ENCODE measurements at places on chromosomes 5 and 9.
A peak's percentile ranks its signal among the peaks of the same experiment; 100 is the strongest.

- DNase-seq: no peak
Measured at GRCh38 chr5:147515269-147515668, 5.4 kb upstream of the DPYSL3 start.

DNA sequence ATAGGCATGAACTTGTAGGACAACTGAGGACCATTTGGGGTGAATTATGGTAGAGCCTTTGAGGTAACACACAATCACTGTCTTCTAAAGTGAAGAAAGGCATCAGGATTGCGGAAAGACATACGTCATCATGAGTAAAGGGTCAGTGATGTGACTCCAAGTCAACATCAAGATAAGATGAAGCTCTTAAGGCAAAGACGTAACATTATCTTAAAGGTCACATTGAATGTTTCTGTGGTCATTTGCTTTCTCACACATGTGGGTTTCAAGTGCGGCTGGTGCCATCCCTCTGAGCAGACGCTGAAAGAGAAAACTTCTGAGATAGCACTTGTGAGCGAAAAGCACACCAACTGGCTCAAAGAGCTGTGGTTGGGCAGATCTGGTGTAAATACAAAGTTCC is 63.3 kb upstream of the GRAMD2B start:
- no peak for DNase-seq

DNA sequence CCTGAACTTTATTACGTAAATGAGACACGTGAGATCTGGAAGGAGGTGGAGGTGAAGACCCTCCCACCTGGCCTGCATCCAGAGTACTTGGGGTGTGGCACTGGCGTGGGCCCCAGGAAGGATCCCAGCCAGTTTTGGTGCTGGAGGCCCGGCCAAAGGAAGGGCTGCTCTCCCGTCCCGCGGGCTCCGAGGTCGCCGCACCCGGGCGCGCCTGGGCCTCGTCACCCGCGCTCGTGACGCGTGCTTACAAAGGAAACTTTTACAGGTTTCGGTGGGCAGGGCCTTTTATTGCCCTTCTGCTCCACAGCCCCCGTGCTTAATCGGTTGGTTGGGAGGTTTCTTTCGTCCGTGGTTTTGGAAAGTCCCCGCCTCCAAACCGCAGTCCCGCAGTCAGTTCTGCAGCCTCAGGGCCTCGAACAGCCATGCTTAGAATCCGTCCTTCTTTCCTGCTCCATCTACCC is 29.2 kb downstream of the CDKN2A start:
- DNase-seq: no peak

DNA sequence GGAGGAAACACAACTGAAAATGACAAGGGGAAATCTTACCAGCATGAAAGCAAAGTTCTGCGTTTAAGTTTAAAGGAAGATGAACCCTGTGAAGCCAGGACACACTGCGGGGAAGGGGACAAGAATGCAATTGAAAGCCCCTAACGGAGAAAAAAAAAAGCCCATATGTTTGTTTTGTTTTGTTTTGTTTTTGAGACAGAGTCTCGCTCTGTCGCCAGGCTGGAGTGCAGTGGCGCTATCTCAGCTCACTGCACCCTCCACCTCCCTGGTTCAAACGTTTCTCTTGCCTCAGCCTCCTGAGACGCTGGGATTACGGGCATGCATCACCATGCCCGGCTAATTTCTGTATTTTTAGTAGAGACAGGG is 2.9 kb downstream of the STK10 start:
- no peak for DNase-seq

DNA sequence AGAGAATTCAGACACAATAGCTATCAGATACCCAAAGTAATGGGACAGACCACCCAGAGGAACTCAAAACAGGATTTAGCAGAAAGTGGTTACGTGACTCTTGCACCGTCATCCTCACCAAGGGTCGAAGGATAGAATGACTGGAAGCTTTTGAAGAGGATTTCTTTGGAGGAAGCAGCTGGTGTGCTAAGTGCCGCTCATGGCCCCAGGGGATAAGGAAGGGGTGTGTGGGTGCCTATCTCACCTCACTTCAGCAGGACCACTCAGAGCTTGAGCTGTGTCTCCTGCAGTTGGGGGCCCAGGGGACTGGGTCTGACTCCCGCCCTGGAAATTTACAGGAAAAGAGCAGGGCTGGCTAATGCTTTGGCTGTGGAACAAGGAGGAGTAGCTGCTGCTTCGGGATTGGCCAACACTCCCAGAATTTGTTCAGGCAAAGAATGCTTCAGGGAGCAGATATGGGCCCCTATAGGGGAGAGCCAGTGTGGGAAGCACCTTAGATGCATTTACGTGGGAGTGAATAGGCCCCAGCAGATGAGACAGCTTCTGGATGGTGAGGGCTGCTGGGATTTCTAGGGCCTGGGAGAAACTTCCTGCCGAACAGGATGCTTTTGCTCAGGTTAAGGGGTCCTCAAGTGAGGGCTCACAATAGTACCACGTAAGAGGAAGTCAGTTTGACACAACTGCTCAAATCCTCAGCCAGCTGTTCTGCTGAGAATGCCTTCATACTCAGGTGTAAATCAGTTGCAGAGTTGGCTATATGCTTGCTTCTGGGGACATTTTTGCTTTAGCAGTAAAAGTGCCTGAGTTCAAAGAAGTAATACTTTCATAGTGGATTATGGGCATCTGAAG is 29.1 kb upstream of the TOMM5 start:
- DNase-seq: no peak

- no peak for DNase-seq
Measured at GRCh38 chr5:123436201-123436600, 13.0 kb upstream of the CEP120 start.

GRCh38 chr9:14935106-14935751 is 25.0 kb upstream of the FREM1 start:
- peak; percentile 24 for DNase-seq

DNA sequence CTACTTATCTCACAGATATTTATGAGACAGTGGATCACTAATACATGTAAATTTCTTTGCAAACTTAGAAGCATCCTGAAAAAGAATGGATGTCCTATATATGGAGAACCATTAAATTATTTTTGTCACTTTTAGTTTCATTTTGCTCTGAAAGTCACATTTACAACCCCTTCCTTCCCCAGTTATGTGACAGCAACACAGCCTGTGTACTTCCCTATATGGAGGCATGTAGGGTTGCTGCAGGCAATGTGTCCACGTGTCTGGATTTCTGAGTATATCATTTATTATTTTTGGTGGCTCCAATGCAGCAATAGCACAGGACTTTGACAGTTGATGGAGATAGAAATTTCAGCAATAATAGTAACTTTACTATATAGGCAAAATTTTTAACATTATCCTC is 156.4 kb downstream of the ST8SIA4 start:
- DNase-seq: peak; percentile 11

GRCh38 chr5:163498886-163499285 is 6.5 kb upstream of the MAT2B start:
- no peak for DNase-seq

GRCh38 chr9:133741716-133742115 is 3.6 kb upstream of the SARDH start:
- DNase-seq: no peak

- DNase-seq: no peak
Measured at GRCh38 chr9:128635266-128636023, 21.2 kb downstream of the DYNC2I2 start.

- no peak for DNase-seq
Measured at GRCh38 chr5:30605693-30606268, 587.7 kb upstream of the CDH6 start.

DNA sequence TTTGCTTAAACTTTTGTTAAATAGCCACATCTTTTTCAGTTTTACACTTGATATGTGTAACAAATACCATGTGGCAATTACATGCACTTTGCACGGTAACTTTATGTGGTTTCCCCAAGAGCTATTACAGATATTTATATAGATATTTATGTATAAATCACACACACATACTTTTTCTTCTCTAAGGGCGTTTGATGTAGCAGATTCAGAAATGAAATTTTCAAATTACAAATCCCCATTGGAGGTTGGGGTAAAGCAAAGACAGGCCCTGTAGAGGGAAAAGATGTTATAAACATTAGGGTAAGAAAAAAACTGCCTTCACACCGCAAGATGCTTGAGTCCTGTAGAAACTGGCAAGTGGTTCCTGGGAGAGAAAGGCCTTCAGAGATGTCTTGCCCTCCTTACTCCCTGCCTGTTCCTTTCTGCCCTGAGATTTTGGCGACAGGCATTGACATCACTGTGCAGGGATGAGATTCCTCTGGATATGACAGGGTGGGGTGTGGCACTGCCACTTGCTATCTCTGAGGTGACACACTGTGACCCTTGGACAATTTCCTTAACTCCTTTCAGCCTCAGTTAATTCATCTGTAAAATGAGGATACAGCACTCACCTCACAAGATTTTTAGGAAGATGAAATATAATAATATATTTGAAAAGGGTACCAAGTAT is 177.9 kb upstream of the TUT7 start:
- DNase-seq: no peak

GRCh38 chr9:110125763-110126351 is 82.1 kb downstream of the C9orf152 start:
- DNase-seq: no peak

- no peak for DNase-seq
Measured at GRCh38 chr5:56688402-56688801, 126.9 kb upstream of the MAP3K1 start.

DNA sequence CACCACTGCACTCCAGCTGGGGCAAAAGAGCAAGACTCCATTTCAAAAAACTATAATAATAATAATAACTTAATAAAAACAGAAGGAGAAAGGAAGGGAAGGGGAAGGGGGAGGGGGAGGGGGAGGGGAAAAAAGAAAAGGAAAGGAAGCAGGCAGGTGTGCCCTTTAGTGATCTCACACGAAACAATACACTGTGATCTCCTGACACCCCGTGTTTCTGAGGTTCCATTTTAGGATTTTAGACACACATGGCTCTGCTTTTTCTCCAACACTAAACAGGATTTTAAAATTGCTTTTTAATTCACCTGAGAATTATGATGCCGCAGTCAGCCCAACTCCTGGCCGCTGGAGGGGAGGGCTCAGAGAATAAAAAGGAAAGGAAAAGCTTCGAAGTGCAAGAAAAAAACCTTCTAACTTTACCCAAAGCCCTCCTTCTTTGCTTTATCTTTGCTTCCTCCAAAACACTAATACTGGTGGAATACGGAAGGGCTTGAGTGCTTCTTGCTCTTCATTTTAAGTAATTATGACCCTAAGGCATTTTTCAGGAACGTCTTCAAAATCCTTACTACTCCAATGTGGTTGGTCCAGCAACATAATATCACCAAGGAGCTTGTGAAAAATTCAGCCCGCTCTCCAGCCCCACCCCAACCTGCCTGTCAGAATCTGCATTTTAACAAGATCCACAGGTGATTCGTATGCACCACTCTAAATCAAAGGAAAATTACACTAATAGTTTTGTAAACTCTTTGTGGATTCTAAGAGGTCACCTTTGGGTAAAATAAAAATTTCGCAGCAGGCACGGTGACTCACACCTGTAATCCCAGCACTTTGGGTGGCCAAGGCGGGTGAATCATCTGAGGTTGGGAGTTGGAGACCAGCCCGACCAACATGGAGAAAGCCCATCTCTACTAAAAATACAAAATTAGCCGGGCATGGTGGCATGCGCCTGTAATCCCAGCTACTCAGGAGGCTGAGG is 66.0 kb downstream of the MYO10 start:
- DNase-seq: no peak

GRCh38 chr5:52024359-52024758 is 641.1 kb downstream of the ISL1 start:
- DNase-seq: no peak

DNA sequence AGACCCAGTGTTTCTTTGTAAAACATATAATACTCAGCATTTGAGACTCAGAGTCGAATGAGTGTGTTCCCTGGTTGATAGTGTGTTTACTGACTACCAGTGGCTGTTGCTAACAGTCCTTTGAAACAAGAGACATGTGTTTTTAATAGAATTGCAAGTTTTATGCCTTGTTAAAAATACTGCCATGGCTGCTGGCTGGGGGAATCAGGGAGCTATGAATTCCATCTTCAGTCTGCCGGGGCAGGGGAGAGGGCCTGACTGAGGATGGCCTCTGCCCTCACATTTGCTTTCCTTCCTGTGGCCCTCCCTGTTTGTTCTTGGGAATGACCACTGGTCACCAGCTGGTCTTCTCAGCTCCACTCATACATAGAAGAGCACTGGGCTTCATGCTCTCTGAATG is 63.8 kb downstream of the PDZD2 start:
- DNase-seq: no peak

- peak; percentile 8 for DNase-seq
Measured at GRCh38 chr9:17064558-17064957, 70.3 kb upstream of the CNTLN start.
